ENCODE measurements at places on chromosomes 2 and 18.

GRCh38 chr18:7740821-7741220 lies 173.7 kb downstream of the PTPRM start:
- H3K27me3 ChIP-seq: no peaks in the 10 kb centered on the region
- no peaks in the 10 kb centered on the region for H3K36me3 ChIP-seq
- H3K4me1 ChIP-seq: no peaks in the 10 kb centered on the region
- no peak for DNase-seq

GRCh38 chr2:105398336-105399206 lies at the start of gene FHL2:
FHL2 (minus strand) TSS chr2:105399051; CDS start chr2:105386516, 12,535 bp downstream.
- H3K4me3 ChIP-seq: peak within 1 kb of the TSS; percentile 79
- H3K4me1 ChIP-seq: peaks cover 2% of the 10 kb centered on the region
- no peaks in the 10 kb centered on the region for H3K36me3 ChIP-seq
- DNase-seq: peak; percentile 50
- peaks cover 57% of the 10 kb centered on the region for H3K27me3 ChIP-seq
- H3K27ac ChIP-seq: peak within 1 kb of the TSS; percentile 60

DNA sequence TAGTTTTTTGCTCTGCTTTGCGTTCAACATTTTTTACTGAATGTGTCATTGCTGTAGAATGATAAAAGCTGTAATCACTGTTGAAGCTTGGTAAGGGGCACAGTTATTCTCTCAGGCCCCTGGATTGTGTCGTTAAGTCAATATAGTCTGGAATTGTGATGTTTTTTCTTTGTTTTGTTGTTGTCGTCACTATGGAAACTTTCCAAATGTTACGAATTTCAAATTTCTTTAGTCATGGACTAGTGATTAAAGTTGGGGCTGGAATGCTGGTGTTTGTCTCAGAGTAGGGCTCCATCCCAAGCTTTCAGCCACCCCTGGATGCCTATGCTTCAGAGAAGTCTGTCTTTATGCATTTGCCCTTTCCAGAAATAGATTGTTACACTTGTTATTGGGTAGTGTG lies 287.2 kb downstream of the CDH19 start:
- no peak for DNase-seq
- H3K4me3 ChIP-seq: no peak overlapping the region
- no peaks in the 10 kb centered on the region for H3K36me3 ChIP-seq
- no peak overlapping the region for H3K27ac ChIP-seq
- H3K27me3 ChIP-seq: no peaks in the 10 kb centered on the region

DNA sequence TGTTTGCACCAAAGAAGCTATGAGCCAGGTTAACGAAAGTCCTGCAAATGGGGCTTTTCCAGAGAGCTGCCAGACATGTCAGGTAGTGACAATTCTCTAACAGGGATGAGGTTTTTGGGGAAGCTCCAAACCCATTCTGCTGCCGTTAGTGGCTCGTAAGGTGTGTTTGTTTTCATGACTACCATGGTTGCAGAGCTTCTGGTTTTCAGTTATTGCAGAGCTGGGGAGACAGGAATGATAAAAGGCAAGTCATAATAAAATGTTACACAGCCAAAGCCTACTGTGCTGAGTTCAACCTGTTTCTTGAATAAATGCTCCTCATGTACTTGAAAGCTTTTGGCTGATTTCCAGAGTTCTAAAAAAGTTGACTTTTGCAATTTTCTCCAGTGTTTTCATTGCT lies 209.2 kb upstream of the STK17B start:
- H3K27me3 ChIP-seq: peaks cover 31% of the 10 kb centered on the region
- no peaks in the 10 kb centered on the region for H3K36me3 ChIP-seq
- H3K4me1 ChIP-seq: no peaks in the 10 kb centered on the region
- no peak overlapping the region for H3K27ac ChIP-seq
- DNase-seq: no peak
- H3K4me3 ChIP-seq: no peak overlapping the region

DNA sequence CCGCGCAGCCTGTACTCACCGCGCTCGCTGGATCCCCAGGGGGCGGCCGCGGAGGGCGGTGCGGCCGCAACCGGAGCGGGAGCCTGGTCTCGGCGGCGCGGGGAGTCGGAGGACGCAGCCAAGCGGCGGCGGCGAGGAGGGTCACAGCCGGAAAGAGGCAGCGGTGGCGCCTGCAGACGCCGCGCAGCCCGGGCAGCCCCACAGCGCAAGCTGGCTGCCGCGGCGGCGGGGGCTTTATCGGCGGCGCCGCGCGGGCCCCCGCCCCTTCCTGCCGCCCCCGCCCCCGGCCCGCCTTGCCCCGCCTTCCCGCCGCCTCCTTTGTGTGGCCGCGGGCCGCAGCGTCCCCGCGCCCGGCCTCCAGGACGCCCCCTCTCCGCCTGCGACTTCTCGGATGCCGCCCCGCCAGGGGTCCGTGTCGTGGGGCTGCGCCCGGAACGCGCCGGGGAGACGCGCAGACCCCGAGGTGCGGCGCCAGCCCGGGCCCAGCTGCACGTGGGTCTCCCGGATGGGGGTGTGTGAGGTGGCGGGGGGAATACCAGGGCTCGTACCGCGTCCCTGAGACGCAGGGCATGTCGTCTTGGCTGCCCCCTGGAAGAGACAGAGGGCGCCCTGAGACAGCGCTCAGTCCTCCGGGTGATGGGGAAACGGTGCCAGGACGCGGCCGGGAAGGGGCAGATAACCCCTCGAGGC lies at the start of gene SERPINE2:
Gene SERPINE2, minus strand, starts transcription at position 207 of the 690 bp plus-strand sequence. CDS start 37,386 bp downstream, outside the sequence.
- DNase-seq: no peak
- H3K4me1 ChIP-seq: peaks cover 7% of the 10 kb centered on the region
- H3K36me3 ChIP-seq: no peaks in the 10 kb centered on the region
- H3K4me3 ChIP-seq: peak within 1 kb of the TSS; percentile 84

DNA sequence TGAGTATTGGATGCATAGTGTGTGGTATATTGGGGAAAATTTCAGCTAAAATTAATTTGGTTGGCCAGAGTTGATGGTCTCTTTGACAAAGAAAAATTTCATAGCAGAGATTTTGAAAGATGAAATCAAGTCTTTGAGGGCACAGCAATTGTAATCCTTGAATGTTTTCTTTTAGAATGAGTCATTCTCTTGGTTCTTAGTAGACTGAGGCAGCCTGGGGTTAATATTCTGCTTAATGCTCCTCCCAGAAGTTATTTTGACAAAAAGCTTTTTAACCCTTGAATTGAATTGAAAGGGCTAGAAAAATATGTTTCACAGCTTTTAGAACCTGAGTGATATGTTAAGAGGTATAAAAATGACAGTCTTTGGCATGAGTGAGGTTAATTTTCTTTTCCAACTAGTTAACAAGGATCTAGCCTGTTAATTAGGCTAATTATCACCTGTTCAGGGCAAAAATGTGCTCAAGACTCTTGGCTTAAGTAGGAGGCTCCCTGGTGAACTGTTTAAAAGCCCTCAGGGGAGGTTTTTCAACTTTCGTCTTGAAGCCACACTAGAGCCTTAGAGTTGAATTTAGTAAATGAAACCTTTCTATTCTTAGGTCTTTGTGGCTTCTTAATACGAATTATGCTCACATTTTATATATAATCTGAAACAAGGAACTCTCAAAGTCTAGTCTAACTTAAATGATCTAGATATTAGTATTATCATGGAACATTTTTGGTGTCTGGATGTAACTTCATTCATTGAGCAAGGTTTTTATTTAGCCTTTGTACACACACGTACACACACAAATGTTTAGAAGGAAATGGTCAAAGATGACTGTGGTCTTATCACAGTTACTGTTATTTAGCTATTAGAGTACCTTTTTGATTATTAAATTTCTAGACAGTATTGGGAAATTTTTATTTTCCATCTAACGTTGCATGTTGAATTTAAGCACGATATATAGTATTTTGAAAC lies 272.5 kb downstream of the ZNF407 start:
- no peak overlapping the region for H3K27ac ChIP-seq
- H3K27me3 ChIP-seq: no peaks in the 10 kb centered on the region
- H3K36me3 ChIP-seq: no peaks in the 10 kb centered on the region
- no peak overlapping the region for H3K4me3 ChIP-seq

GRCh38 chr2:134232868-134233727 lies 20.8 kb upstream of the MGAT5 start:
- H3K27ac ChIP-seq: peak overlapping the region; percentile 88
- no peaks in the 10 kb centered on the region for H3K27me3 ChIP-seq
- DNase-seq: no peak
- H3K36me3 ChIP-seq: peaks cover 6% of the 10 kb centered on the region
- peak overlapping the region; percentile 62 for H3K4me3 ChIP-seq
- peaks cover 82% of the 10 kb centered on the region for H3K4me1 ChIP-seq
